A172 (cell line): ENCODE measurements at places on chromosomes 13 and 19.
A peak's percentile ranks its signal among the peaks of the same experiment; 100 is the strongest.

DNA sequence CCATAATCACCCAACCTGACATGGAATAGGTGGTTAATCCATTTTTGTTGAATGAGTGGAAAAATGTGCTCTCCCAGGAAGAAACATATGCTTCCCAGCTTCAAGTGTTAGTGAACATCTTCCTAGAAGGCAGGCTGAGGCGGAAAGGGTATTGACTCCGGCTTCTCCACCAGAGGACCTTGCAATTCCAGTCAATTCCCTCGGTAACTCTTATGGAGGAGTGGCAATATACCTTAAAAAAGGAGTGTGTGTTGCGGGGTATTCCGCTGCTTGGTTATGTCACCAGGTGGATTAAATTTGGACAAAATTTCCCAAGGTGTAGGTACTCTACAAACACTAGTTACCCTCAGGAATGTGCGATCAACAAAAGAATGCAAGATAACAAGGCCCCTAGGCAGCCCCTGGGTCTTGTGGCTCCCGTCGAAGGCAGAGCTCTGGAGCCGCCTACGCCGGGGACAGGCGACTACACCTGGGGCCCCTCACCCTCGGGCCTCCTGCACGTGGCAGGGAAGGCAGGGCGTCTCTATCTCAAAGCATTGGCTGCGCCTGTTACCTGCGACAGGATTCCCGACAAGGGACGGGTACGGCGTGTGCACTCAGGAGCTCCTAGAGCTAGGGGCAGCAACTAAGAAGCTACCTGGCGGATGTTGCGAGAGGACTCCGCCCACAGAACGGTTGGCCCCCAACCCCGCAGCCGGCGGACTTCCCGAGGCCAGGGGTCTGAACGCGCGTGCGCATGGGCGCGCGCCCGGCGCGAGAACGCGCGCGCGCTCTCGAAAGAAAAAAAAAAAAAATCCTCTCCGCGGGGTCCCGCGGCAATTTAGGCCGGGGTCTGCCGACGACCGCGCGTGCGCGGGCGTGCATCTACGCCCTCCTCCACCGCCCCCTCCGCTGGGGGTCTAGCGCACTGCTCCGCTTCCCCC is at the start of gene WDR87:
Gene WDR87, minus strand, starts transcription at position 649 of the 923 bp plus-strand sequence. CDS start 8,355 bp downstream, outside the sequence.
- DNase-seq, result no peak

DNA sequence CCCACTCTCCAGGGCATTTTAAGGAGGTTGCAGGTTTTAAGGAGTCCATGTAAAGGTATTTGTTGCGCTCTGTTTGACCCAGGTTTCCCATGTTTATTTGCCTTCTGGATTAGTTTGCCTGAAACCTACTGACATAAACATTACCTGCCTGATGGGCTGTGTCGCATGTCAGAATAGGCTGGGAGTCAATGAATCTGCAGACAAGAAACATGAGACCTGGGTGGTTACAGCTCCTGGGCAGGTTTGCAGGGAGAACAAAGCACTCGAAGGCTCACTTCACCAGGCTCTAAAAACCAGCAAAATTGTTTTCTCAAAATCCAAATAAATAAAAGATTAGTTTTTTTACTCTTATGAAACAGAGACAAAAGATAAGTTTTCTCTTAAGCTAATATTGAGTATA is 114.4 kb upstream of the SERTM1 start:
- DNase-seq, result no peak

GRCh38 chr19:40553885-40554857 is 22.5 kb upstream of the SHKBP1 start:
- DNase-seq, result no peak

- DNase-seq, result no peak
Measured at GRCh38 chr19:10286803-10287737, at the start of gene ICAM4. Gene ICAM4 (plus strand): TSS chr19:10286955. CDS start chr19:10287013, 58 bp downstream.

- DNase-seq, result no peak
Measured at GRCh38 chr13:23042181-23042580, 138.6 kb upstream of the SGCG start.

- DNase-seq, result no peak
Measured at GRCh38 chr13:78674638-78675037, 15.7 kb upstream of the OBI1 start.

GRCh38 chr13:40496035-40496810 is 170.2 kb downstream of the FOXO1 start:
- no peak for DNase-seq

- no peak for DNase-seq
Measured at GRCh38 chr13:60412909-60413616, 16.0 kb downstream of the TDRD3 start.

DNA sequence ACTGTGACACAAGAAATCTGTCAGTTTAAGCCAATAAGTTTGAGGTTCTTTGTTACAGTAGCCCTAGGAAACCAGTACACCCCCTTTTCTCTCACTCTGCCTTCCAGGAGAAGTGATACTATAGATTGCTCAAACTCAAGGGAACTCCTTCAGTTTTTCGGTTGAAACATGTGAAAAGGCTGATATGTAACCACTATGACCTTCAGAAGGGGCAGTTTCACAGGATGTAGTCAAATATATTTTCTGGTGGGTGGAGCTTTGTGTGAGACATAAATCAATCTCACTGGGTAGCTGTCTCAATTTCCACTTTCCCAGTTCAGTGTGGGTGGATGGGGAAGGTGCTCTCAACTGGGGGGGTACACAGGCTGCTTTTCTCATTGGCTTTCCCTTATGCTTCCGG is 41.7 kb downstream of the HTR2A start:
- DNase-seq, result no peak

DNA sequence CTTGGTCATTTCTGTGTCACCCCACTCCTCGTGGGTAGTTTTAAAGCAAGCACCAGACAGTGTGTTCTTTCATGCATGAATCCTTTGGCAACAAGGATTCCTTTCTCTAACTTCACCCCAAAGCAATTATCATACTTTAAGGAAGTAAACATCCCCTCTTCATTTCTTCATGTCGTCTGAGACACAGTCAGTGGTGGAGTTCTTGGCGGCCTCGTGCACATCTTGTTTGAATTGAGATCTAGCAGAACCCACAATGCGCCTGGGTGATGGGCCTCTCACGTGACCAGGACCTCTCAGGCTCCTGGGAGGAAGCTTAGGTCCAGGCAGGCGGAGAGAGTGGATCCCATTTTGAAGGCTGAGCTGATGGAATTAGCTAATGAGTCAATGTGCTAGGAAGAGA is 2.6 kb downstream of the ACSBG2 start:
- no peak for DNase-seq

GRCh38 chr19:1133471-1133929 is 29.7 kb downstream of the GPX4 start:
- DNase-seq, result no peak

- peak; percentile 70 for DNase-seq
Measured at GRCh38 chr19:18450931-18451836, 13.3 kb upstream of the ISYNA1 start.

- DNase-seq, result no peak
Measured at GRCh38 chr13:20772401-20773131, 1.2 kb downstream of the EEF1AKMT1 start.

- no peak for DNase-seq
Measured at GRCh38 chr19:8242211-8242821, 33.1 kb downstream of the CERS4 start.

GRCh38 chr13:27391471-27391870 is 32.9 kb upstream of the GTF3A start:
- no peak for DNase-seq

GRCh38 chr19:55676383-55676782 is 1.4 kb downstream of the EPN1 start:
- no peak for DNase-seq

DNA sequence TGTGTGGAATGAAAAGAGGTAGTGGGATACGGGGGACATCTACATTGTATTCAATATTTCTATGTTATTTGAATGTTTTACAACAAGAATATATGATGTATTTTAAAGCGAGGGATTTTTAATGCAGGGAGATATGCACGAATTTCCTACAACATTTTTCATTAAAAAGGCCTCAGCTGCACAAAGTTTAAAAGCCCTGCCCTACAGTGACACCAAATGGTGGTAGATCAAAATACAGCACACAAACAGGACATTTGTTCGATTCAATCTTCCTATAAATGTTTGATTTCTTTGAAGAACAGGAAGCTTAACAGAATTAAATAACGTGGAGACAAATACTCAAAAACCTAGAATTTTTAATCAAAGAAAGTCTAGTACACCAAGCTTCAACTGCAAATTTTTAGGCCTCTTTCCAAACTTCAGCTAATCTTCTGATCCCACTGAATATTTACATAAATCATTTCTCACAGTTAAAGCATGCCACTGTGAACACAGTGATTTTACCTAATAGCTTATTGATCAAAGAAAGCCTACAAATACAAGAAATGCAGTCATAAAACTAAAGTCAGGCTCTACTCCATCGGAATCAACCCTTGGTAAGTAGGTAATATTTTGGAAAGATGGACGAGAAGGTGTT is 257.2 kb downstream of the DIAPH3 start:
- DNase-seq, result peak; percentile 3

GRCh38 chr13:27140060-27140459 is 31.6 kb downstream of the USP12 start:
- DNase-seq, result no peak

DNA sequence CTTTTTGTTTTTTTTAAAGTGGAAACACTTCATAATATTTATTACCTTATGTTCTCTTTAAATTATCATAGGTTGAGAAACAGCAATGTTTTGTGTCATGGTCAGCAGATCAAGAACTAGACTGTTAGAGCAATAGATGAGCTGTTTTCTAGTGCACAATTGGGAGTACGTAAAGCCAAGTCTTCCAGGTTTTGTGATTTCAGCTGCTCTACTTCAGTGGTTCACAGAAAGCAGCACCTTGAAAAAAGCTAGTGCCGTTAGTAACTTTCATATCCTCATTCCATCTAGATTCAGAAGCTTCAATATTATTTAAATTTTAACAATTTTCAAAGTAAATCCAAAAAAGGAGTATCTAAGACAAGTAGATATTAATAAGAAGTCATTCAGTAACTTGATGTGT is 1.9 kb downstream of the GPR18 start:
- DNase-seq, result no peak

DNA sequence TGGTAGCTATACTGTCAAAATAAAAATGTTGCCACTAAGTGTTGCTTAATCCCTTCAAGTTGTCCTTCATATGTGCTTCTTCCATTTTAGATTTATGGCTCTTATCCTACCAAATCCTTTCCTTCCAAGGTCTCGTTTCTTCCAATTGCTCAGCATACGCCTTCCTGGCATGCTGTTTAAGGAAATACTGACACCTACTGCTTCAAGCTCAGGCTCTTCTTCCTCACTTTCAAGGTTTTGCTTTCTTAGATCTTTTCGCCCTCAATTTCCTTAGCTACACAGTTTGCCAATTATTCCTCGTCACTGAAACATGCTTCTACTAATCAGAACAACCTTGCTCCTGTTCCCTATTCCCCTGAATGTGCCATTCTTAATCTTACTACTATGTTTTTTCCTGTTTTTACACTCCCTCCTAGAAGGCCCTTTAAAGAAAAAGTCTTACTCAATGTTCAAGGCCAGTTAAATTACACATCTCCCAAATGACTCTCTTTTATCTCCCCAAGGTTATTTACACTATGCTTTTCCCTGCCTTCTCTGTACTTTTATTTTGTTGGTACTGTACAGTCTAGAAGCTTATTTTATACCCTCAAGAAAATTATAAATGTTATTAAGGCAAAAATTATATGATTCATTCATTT is 343.1 kb downstream of the MZT1 start:
- peak; percentile 5 for DNase-seq

DNA sequence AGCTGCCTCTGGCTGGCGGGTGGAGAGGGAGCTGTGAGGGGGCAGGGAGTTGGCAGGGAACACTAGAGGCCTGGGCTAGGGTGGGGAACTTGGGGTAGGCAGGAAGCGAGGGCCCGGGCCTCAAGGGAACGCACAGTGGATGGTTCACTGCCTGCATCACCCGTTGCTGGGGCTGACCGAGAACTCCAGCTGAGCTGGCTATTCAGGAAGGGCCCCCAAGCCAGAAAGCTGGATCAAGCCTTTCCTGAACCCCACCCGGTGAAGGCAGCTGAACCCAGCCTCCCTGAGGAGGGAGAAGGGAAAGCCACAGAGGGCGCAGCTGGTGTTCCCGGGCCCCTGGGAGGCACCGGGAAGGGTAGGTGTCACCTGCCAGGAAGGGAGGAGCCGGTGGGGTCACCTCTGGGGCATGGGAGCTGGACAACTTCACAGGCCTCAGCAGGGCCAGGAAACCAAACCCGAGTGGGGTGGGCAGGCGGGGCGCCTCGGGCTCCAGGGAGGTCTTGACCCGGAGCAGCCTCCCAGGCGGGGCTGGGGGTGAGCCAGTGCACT is 13.9 kb downstream of the PALM start:
- no peak for DNase-seq

DNA sequence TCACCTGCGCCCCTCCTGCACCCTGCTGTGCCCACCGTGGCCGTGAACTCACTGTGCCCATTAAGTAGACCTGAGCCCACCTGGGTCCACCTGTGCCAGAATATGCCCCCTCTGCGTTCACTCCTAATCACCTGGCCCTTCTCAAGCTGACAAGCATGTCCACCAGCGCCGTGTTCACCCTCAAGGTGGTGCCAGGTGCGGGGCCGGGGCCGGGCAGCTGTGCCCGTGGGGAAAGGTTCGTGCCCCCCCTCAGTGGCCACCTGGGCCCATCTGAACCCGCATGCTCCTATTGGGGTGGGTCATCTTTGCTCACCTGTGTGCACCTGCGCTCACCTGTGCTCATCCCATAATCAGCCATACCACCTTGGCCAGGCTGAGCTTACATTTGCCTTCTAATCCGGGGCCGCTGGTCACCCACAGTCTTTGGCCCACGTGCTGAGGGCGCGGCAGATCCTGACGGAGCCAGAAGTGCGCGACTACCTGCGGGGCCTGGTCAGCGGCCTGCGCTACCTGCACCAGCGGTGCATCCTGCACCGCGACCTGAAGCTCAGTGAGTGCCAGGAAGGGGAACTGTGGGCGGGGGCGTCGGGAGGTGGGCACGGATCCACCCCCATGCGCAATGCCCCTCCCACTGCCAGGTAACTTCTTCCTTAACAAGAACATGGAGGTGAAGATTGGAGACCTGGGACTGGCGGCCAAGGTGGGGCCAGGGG is 2.3 kb downstream of the PLK5 start:
- no peak for DNase-seq

GRCh38 chr13:77384999-77385398 is 58.1 kb upstream of the MYCBP2 start:
- no peak for DNase-seq
